ENCODE measurements at places on chromosomes 5 and 9.

- no peaks in the 10 kb centered on the region for H3K4me1 ChIP-seq
- H3K27ac ChIP-seq, result no peak overlapping the region
- H3K4me3 ChIP-seq, result no peak overlapping the region
- H3K27me3 ChIP-seq, result no peaks in the 10 kb centered on the region
- no peak for DNase-seq
These were observed 475.0 kb downstream of the CTNND2 start for GRCh38 chr5:11429254-11429653.

DNA sequence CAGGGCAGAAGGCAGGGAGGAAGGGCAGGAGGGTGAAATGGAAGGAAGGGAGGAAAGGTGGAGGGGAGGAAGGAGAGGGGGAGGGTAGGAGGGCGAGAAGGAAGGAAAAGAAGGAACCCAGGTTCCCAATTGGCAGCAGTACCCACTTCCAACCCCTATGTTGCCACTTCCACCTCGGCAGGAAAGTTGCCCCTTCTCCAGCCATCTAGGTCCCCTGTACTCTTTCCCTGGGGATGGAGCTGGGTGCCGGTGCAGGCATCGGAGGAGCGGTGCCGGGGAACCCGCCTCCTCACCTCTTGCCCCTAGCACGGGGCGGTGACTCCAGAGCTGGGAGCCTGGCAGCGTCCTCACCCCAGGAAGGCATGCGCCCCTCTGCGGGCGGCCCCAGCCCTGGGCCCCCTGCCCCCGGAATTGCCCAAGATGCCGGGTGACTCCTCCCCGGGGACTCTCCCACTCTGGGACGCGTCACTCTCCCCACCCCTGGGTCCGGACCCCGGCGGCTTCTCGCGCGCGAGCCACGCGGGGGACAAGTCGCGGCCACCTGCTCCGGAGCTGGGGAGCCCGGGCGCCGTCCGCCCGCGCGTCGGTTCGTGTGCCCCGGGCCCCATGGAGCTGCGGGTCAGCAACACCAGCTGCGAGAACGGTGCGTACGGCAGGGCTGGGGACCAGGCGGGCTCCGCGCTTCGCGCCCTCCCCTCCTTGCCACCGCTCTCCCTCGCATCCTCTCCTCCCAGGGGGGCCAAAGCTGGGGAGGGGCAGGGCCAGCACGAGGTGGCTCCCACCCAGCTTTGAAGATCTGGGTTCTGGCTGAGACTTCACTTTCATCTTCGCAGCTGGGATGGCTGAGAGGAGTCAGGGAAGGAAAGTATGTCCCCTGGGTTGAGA is at the start of gene NIPAL4:
Gene NIPAL4, plus strand, starts transcription at position 499 of the 885 bp plus-strand sequence. Its CDS starts 108 bp downstream, at position 607.
- H3K4me1 ChIP-seq, result peaks cover 23% of the 10 kb centered on the region
- H3K36me3 ChIP-seq, result no peaks in the 10 kb centered on the region
- DNase-seq, result no peak
- H3K27ac ChIP-seq, result no peak within 1 kb of the TSS
- H3K27me3 ChIP-seq, result no peaks in the 10 kb centered on the region
- H3K4me3 ChIP-seq, result peak within 1 kb of the TSS; percentile 80

DNA sequence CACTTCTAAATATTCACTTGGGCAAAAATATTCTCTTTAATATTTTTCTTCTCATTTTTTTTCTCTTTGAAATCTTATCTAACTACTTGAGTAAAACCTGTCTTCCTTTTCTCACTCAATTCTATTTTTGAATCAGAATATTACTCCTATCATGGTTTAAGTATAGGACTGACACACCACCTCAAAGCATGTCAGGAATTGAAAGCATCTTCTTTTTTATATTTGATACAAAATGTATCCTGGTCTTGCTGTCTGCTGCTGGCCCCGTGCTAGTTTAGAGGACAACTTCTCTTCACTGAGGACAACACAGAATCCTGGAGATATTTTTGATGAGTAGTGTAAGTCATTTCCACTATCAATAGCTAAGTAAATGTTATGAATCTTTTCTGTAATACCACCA is 383.6 kb downstream of the GADD45G start:
- H3K36me3 ChIP-seq, result no peaks in the 10 kb centered on the region
- no peak overlapping the region for H3K4me3 ChIP-seq
- H3K27ac ChIP-seq, result no peak overlapping the region
- DNase-seq, result no peak
- no peaks in the 10 kb centered on the region for H3K27me3 ChIP-seq

GRCh38 chr5:150500905-150501304 is 7.0 kb upstream of the NDST1 start:
- H3K4me1 ChIP-seq, result no peaks in the 10 kb centered on the region
- no peak overlapping the region for H3K27ac ChIP-seq
- no peak overlapping the region for H3K4me3 ChIP-seq
- DNase-seq, result no peak
- no peaks in the 10 kb centered on the region for H3K27me3 ChIP-seq
- H3K36me3 ChIP-seq, result peaks cover 16% of the 10 kb centered on the region

DNA sequence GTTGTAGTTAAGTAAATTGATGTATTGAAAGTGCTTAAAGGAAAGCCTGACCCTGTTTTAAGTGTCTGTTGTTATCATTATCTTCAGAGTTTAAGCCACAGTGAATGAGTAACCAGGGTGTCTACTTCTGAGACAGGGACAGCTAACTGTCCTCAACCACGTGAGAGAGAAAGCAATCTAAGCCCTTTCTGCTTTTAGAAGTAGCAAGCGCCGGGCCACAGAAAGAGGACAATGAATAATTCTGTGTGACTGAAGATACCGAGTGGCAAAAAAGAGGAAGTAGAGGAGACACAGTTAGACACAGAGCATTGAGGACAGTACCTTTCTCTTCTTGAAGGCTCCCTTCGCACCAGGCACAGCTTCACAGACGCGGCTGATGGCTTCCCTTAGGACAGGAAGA is 86.3 kb downstream of the S1PR3 start:
- no peak overlapping the region for H3K4me3 ChIP-seq

GRCh38 chr9:76537150-76537646 is 78.2 kb downstream of the GCNT1 start:
- no peaks in the 10 kb centered on the region for H3K36me3 ChIP-seq
- no peak overlapping the region for H3K27ac ChIP-seq
- no peak overlapping the region for H3K4me3 ChIP-seq
- no peak for DNase-seq
- no peaks in the 10 kb centered on the region for H3K4me1 ChIP-seq
- H3K27me3 ChIP-seq, result no peaks in the 10 kb centered on the region

- peaks cover 4% of the 10 kb centered on the region for H3K27me3 ChIP-seq
- H3K4me1 ChIP-seq, result no peaks in the 10 kb centered on the region
- no peak for DNase-seq
- no peak overlapping the region for H3K27ac ChIP-seq
- no peak overlapping the region for H3K4me3 ChIP-seq
These were observed 10.8 kb upstream of the FOXD1 start for GRCh38 chr5:73459366-73459765.

DNA sequence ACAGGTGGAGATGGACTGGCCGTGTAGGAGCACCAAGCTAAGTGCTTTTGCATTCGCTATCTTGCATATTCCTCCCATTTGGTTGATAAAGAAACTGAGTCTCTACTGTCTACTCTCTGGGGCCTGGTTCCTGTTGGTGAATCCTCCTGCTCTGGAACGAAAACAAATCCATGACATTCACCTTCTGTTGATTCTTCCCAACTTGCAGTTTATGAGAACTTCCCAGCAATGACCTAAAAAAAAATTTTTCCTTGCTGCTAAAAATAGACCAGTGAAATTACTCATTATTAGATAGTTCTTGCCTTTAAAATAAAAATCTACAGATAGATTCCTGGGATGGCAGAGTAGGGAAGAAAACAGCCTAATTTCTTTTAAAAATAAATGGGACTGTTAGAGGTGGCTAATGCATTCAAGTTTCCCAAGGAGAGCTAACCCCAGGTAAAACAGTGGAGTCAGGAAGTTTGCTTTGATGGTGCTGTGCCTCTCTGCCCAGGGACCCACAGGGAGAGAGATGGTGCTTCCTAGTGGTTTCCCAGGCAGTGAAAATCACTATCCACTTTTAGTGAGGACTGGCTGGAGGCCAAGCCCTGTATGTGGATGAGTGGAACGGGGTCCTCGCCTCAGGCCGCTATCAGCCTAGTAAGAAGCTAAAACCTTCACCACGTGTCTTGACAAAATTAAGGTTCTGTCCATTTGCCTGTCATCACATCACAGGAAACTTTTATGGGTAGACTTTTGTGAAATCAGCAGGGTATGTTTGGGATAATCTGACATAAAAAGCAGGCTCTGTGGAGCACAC is 68.4 kb upstream of the NR3C1 start:
- no peaks in the 10 kb centered on the region for H3K4me1 ChIP-seq
- no peaks in the 10 kb centered on the region for H3K36me3 ChIP-seq
- H3K27ac ChIP-seq, result no peak overlapping the region
- no peaks in the 10 kb centered on the region for H3K27me3 ChIP-seq

DNA sequence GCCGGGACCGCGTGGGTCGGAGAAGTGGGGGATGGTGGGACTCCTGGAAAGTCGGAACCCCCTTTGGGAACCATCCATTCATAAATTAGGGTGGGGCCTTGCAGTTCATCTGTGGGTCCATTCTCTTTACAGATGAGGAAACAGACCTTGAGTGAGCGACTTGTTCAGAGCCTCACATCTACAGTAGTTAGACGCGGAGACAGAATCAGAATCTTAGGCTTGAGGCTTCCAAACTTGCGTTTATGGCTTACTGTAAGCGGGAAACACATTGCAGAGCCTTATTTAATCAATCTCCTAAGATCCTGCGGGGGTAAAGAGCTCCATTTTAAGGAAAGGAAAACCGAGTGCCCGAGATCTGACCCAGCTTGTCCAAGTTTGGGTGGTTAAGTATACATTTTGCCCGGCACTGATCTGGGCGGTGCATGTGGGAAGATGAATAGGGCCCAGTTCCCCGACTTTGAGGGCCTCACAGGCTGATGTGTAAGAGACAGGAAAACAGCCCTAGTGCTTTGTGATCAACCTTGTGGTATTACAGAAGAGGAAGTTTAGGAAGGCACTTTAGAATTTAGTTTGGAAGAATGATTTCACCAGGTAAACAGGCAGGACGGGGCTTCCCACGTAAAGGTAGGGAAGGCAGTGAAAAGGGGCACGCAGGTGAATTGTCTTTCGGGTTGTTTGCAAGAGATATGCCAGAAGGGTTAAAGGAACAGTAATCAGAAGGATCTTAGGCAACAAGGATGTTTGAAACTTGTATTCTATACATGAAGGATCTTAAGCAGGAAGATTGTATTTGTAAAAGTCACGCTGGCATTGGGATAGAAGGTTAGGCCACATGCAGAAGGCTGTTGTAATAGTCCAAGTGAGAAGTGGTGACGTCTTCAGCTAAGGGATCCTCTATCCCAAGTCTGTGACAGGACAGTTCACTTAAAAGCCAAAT is 744 bp downstream of the TARS1 start:
- no peaks in the 10 kb centered on the region for H3K27me3 ChIP-seq
- H3K27ac ChIP-seq, result peak overlapping the region; percentile 92
- peak; percentile 21 for DNase-seq
- H3K4me1 ChIP-seq, result no peaks in the 10 kb centered on the region
- H3K36me3 ChIP-seq, result no peaks in the 10 kb centered on the region

GRCh38 chr5:2903451-2904395 is 152.2 kb upstream of the IRX2 start:
- H3K27me3 ChIP-seq, result no peaks in the 10 kb centered on the region
- no peak overlapping the region for H3K4me3 ChIP-seq

GRCh38 chr5:138186002-138186447 is 7.1 kb downstream of the KIF20A start:
- H3K27ac ChIP-seq, result peak overlapping the region; percentile 54
- H3K4me3 ChIP-seq, result peak overlapping the region; percentile 3
- no peaks in the 10 kb centered on the region for H3K27me3 ChIP-seq
- peaks cover 41% of the 10 kb centered on the region for H3K36me3 ChIP-seq

DNA sequence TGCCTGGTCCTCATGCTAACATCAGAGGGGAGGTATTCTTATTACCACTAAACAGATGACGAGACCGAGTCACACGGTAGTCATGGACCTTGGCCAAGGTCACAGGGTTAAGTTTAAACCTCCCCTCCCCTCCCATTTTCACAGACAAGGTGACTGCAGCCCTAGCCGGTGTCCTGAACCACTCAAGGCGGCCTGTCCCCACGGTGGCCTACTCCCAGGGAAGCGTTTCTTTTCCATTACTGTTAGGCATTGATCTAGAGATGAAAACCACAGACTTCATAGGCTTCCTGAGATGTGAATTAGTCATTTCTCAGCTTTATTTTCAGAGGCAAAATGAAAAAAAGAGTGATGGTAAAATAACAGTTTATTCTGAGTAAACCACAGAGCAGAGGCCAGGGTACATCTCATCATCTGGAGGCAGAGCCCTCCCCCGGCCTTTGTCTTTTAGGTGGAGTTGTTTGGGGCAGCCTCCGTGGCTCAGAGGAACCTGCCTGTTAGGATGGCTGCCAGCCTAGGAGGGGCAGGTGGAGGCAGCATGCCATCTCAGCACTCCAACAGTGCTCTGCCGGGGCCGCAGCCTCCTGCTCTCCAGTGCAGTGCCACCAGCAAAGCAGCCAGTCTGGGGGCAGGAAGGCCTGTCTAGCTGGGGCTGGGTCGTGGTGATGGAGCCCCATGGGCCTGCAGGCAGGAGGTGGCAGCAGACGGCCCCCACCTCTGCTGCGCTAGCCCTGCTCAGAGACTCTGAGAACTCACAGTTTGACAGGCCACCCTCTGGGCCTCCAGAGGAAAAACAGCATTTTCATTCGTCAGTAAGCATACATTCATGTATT is 71.2 kb downstream of the RAPGEF1 start:
- peaks cover 72% of the 10 kb centered on the region for H3K4me1 ChIP-seq
- H3K27me3 ChIP-seq, result no peaks in the 10 kb centered on the region
- peak; percentile 62 for DNase-seq
- H3K27ac ChIP-seq, result peak overlapping the region; percentile 88
- H3K36me3 ChIP-seq, result peaks cover 3% of the 10 kb centered on the region
- peak overlapping the region; percentile 54 for H3K4me3 ChIP-seq

All from GM12878 (cell line).